ENCODE measurements at places on chromosomes 7 and 10.

DNA sequence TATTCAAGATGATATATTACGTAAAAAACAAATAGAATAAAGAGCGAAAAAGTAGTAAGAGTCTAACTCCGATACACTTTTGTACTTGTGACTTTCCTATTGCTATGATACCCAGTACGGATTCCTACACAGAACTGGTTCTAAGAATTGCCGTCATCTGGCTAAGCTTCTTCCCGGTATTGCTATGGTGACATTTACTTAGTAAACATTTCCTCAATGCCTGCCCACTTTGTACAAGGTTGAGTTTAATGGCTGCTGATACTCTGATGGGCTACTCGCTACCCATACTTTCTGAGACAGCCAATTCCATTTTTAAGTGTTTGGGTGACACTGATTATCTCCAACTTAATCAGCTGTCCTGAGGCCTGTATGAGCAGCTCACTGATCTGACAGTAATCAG lies 55.6 kb downstream of the OSBPL3 start:
- DNase-seq: no peak

GRCh38 chr10:102517553-102517952 lies 13.8 kb downstream of the SUFU start:
- no peak for DNase-seq

DNA sequence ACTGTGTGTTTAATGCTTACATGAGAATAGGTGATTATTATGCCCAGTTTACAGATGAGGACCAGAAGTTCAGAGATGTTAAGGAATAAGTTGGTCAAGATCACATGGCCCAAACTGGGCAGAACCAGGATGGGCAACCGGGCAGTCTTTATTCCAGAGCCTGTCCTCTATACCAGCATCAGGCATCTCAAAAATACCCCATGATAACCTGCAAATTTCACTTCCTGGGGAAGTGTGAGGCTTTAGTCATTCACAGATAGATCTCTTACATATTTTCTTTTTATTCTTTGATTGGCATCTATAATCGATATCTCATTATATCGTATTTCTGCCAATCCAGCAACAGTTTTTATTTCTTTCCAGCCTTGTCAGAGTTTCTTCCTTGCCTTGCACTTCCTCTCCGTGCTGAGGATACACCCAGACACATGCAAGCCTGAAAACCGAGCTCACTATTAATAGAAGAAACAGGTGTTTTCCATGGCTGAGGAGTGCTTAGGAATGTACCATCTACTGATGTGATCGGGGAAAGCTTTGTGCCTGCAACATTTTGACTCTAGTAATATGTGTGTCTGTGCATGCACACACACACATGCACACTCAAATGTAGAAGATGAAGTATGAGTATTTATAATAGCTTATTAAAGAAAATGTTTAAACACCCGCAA lies 82.4 kb downstream of the CREM start:
- no peak for DNase-seq

GRCh38 chr10:5911670-5912069 lies 21.6 kb downstream of the FBH1 start:
- DNase-seq: no peak

GRCh38 chr7:71886046-71886445 lies 526.1 kb downstream of the CALN1 start:
- no peak for DNase-seq

GRCh38 chr7:102122026-102122425 lies 164.6 kb upstream of the SH2B2 start:
- no peak for DNase-seq

- no peak for DNase-seq
Observed at GRCh38 chr10:48807791-48808470, 123.3 kb downstream of the WDFY4 start.

DNA sequence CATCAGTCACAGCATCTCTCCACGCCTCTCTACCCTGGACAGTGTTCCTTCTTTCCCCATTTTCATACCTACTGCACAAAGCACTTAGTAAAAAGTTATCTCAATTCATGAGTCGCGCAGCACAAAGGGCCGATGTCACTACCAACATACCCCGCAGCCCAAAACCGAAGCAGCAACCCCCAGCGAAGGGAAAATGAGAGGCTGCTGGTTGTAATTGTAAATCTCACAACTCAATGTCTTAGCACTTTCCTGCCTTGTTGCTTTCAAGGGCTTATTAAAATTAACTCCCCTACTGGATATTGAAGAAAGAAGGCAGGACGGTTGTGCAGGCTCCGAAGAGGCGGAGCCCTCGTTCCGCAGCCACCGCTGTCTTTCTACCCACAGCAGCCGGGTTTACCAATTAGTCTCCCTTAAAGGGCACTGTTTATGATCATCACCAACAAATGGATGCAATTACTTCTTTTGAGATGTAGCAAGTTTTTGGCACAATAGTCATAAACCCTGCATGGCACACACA lies 6.5 kb downstream of the DIP2C start:
- no peak for DNase-seq

- DNase-seq: no peak
Observed at GRCh38 chr7:57305192-57305748, 144.7 kb upstream of the ZNF716 start.

DNA sequence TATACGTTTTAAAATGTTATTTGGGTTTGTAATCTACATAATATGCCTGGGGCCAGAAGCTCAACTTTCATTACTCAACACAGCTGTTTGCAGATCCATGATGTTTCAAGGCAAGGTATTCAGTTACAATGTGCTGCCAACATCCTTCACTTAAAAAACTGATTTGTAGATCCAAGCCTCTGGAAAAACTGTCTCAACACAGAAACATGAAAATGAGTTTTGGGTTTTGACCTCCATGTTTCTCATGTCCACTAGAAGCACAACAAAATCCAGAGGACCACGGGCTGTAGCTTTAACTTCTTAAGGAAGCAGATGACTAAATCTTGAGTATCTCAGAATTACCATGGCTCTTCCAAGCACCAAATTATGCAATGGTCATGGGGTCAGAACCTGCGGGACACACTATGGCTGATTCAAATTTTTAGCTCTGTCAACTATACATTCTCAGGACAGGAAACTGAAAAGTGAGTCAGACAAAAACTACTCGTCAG lies 247.1 kb upstream of the GRB10 start:
- no peak for DNase-seq

DNA sequence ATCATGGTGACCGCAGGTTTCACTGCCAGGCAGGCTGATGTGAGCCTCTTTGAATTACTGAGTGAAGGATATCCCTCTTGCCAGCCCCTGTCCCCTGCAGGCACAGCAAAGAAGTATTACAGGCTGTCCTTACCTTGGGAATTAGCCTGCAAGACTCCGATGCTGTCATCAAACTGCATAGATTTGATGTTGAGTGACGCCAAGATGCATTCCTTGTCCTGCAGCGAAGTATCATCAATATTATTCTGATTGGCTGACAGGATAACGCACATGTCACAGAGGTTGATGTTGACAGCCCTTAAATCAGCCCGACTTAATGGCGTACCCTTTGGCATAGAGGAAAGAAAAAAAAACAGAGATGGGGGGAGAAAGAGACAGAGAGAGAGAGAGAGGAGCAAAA lies 693.0 kb downstream of the KCNMA1 start:
- DNase-seq: no peak

GRCh38 chr10:96878057-96878456 lies 46.0 kb downstream of the LCOR start:
- DNase-seq: no peak

GRCh38 chr7:149866779-149867447 lies 6.9 kb upstream of the ATP6V0E2 start:
- DNase-seq: no peak

DNA sequence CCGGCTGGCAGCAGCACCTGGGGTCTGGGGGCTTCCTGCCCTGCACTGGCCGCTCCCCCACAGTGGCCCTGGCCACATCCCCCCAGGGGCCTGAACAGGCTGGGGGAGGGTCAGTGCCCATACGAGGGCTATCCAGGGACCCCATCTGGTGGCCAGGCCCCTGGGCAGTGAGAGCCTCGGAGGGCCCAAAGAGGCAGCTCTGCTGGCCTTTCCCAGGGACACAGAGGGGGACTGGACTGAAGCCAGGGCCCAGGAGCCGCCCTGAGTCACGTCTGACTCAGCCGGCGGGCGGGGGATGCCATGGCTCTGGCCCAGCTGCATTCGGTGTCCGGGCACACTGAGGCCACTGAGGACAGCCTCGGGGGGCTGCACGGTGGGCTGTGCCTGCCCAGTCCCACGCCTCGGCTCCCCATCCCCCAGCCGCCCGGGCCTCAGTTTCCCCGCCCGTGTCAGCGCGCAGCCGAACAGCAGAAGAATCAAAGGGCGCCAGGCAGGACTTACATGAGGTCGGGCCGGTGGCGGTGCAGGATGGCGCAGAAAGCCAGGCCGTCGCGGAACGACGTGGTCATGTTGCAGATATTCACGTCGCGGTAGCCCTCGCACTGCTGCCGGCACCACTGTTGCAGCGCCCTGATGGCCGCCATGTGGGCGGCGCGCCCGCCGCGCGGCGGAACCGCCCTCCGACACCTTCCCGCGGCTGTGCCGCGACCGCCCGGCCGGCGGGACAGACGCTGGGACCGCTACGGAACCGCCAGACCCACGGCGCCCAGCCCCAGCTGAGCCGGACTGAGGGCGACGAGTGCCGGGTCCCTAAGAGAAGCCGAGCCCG lies at the start of gene MICALL2:
TSS of gene MICALL2 (minus strand) at position 788 of the 829 bp plus-strand sequence. CDS start at position 644, 144 bp downstream.
- DNase-seq: no peak

DNA sequence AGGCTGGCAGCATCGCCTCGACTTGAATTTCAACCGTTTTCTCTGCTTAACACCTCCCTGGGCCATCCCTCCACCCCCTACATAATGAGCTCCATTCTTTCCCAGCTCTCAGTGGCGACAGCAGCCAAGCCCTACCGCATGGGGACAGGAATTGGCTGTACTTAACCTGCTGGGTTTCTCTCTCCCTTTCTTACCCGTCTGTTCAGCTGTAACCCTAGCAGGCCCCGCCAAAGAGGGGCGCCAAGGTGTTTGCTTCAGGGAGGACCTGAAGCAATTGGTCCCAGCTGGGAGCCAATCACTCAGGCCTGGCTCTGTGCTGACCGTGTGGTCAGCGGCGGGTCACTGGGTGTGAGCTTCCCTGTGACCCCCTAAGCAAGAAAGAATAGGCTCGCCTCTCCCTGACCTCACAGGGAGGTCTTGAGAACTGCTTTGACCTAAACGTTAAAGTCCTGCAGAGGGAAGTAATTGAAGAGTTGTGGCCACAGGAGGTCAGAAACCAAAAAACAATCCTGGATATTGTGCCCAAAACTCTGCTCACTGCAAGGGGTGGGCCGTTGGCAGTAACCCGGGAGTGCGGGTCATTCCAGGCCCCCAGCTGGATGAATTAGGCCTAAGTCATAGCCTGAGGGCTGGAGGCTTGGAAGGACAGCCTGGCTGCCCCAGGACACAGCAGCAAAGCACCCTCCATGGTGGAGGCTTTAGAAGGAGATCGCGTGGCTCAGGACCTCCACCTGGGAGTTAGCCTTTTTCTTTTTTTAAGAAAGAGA lies 114.6 kb downstream of the ITIH5 start:
- DNase-seq: no peak

GRCh38 chr7:7858559-7858958 lies 110.0 kb upstream of the GLCCI1 start:
- no peak for DNase-seq

DNA sequence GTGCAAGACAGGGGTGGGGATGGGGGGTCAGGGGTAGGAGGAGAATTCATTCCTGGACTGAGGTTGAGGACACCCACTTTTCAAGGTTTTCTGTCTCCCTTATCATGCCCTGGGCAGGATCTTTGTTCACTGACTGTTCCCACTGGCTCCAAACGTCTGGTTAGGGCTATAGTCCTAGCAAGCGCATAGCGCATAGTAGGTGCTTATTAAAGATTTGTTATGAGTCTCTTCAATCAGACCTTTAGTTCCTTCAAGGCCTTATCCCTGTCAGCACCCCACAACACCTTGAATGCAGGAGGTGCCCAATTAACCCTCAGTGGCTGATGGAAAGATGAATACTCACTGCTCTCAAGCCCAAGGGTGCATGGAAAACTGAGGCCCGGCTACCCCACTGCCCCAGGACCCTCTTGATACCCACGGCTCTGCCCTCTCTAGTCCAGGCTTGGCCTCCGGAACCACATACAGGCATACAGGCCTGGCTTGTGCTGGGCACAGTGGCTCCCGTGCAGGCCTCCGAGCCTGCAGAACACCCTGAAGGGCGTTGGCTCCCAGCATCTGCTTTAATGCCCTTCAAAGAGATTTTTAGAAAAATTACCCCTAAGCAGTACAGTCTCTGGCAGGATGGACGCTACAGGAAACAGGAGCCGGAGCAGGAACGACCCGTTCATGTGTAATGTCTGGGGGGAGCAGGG lies 177.7 kb downstream of the SH3PXD2A start:
- DNase-seq: no peak

DNA sequence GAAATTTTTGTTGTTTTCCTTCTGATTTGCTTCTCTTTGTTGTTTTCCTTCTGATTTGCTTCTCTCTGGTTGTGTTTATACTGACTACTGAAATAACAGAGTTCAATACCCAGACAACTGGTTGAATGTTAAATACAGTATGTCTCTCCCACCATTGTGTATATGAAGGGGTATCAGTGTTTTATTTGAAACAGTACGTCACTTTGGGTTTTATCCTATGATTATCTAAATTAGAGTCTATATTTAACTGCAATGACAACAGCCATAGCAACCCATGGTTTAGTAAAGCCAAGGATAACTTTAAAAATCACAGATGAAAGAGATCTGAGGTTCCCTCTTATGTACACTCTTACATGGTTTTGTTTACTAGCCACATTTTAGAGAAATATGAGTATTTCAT lies 141.3 kb downstream of the GNAT3 start:
- no peak for DNase-seq

DNA sequence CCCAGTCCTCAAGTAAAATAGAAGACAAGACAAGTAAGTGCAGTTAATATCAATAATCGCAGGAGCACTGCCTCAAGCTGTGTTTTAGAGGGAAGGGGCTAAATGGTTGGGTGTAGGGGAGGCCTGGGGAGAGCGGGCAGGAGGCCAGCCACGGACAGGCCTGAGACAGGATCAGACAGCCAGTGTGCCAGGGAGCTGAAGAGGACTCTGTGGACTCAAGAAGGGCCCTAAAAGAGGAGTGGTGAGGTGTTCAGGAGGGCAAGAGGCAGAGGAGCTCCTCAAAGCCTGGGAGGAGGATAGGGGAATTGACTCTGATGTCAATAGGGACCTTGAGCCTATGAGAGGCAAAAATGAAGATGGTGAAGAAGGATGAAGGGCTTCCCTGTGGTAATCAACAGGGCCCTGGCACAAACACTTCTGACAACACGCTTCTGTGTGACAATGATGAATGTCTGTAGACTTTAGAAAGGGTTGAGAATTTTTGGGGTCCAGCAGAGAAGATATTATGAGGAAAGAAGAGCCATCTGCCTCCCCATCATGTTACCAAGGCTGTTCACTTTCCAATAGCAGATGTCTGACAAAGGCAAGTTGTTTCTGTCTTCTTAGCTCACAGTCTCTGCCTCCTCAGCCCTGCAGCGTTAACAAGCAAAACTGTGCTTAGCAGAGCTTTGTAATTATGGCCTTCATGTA lies 2.4 kb upstream of the PTPRE start:
- no peak for DNase-seq
